ENCODE measurements at places on chromosomes 1 and 21.

DNA sequence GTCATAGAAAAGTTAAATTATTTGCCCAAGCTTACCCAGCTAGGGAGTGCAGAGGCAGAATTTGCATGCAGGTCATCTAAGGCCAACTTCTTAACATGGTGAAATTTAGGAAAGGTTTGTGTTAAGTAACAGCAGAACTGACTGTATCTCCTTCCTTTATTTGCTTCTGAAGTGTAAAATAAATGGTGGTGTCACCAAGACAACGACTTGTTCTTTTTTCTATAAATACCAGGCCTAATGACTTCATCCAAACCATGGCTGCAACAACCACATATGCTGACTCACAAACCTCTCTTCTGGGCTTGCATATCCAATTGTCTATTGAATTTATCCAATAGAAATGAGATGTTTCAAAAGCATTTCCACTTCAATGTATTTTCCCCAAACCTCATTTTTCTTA lies 19.1 kb downstream of the COL24A1 start:
- no peak for DNase-seq

DNA sequence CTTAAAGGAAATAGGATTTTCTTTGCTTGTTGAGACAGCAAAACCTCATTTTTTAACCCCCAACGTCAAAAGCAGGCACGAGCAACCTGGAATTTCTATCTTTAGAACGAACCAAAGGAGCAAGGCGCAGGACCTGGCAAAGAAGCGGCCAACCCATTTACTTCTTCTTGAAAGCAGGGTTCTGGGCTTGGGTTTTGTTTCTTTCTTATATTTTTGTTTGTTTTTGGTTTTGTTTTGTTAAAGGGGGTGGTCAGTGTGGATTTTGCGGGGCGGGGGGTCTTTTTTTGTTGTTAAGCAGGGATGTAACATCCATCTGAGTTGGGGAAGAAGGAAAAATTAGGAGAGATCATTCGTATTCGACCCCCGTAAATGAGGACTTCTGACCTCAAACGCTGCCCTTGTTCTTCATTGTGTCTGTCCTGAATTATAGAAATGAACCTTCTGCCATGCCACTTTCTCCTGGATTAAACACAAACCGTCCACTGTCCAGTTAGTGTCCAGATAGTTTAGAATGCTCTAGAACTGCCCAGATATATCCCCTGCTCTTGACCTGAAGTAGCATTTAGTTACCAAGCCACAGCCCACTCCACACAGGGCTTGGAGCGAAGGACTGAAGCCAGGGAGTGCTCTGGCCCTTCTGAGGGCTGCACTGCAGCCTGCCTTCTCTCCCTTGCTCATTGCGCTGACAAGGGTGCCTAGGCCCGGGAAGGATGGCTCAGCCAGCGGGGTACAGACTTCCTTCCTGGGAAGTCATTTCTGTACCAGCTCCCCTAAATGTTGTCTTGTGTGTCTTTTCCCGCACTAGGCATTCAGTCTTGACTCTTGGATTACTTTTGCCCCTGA lies 909 bp upstream of the APP start:
- no peak for DNase-seq

DNA sequence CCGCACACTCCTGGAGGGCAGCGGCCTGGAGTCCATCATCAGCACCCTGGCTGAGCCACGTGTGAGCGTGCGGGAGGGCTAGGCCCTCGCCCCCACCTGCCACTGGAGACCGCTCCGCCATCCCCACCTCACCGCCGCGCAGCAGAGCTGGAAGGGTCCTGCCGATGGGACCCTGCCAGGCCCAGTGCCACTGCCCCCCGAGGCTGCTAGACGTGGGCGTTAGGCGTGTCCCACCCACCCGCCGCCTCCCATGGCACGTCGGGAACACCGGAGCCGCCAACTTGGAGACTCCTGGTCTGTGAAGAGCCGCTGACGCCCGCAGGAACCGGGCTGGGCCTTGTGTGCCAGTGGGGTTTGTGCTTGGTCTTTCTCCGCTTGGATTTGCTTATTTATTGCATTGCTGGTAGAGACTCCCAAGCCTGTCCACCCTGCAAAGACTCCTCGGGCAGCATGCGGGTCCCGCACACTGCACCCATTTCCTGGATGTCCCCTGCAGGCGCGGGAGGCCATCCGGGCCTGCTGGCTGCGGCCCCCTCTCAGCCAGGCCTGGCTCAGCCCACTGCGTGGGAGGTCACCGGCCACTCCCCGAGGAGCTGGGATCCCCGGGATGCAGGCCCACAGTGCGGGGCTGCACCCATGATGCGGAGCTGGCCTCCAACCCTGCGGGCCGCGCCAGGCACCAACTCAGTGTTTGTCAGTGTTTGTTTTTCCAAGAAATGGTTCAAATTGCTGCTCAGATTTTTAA lies 6.0 kb downstream of the LY9 start:
- DNase-seq: no peak

- DNase-seq: no peak
Measured at GRCh38 chr1:115071012-115071664, 18.2 kb downstream of the TSPAN2 start.

- no peak for DNase-seq
Measured at GRCh38 chr1:220370041-220370700, 97.9 kb upstream of the RAB3GAP2 start.

DNA sequence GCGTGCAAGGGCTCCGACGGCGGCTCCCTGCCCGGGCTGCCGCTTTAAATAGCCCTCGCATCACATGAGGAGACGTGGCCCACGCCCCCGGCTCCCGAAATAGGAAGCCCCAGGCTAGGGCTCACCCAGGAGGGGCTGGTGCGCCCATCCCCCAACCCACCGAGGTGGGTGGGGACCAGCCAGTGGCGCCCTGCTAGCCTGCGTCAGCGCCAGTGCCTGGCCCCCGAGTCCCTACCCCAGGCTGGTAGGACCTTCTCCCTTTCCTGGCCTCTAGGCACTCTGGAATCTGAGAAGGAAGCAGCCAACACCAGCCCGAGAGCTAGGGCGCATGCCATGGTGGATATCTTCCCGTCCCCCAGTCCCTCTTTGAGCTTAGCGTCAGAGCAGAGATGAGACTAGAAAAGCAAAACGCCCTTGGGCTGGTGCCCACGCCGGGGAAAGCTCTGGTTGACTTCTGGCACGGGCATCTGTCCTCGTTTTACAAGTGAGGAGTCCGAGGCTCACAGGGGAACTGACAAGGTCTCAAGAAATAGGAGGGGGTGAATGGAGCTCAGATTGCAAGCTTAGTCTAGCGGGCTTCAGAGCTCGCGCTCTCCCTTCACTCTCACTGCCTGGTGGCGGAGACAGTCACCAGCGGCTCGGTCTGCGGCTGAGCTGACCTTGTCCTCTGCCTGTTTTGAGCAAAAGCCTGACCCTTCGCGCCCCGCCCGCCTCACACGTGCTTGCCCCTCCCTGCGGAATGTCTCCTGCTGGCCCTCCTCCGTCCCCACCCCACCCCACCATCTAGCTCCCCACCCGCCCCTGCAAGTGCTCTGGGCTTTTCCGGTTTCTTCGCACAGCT lies at the start of gene FABP3:
TSS of gene FABP3 (minus strand) at position 21 of the 841 bp plus-strand sequence. CDS start 62 bp downstream, outside the sequence.
- DNase-seq: peak; percentile 97

DNA sequence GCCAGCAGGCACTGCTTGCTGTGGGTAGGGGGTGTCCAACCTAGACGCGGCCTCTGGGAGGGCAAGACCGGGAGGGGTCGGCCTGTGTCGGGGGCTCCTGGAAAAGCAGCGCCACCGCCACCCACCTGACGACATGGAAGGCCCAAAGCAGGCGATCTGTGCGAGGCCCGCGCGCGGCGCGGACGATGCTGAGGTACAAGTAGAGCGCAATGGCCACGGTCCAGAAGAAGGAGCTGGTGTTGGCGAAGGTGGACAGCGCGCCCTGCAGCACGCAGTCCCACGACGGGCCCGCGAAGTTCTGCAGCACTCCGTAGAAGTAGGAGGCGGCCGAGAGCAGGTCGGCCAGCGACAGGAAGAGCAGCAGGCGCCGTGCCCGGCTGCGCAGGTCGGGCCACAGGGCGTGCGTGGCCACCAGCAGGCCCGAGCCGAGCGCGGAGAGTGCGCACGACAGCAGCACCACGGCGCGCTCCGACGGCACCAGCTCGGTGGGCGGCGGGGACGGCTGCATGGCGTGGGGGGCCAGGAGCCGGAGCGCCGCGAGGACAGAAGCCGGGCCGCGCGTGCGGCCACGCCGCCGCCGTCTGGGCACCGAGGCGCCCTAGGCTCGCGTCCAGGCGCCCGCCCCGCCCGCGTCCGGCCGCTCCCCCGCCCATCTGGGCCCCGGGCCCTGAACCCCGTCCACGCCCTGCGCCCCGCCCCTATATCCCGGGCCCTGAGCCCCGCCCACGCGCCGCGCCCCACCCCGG lies at the start of gene GPR157:
TSS of gene GPR157 (minus strand) at position 583 of the 746 bp plus-strand sequence. CDS start at position 508, 75 bp downstream.
- no peak for DNase-seq

- peak; percentile 80 for DNase-seq
Measured at GRCh38 chr1:110780600-110781484, 92.1 kb upstream of the CD53 start.

DNA sequence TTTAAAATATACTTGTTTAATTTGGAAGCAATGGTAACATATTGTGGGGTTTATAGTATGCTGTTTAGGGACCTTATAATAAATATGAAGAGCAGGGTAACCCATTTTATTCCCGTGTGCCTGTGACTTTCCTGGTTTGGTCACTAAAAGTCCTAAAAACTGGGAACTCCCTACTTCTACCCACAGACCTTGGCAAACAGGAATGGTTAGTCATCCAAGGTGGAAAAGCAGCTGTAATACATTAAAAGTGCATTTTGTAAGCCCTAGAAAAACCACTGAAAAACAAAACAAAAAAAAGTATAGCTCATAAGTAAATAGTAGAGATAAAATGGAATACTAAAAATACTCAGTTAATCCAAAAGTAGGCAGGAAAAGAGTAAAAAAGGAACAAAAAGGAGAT lies 538.9 kb downstream of the LMO4 start:
- DNase-seq: no peak

DNA sequence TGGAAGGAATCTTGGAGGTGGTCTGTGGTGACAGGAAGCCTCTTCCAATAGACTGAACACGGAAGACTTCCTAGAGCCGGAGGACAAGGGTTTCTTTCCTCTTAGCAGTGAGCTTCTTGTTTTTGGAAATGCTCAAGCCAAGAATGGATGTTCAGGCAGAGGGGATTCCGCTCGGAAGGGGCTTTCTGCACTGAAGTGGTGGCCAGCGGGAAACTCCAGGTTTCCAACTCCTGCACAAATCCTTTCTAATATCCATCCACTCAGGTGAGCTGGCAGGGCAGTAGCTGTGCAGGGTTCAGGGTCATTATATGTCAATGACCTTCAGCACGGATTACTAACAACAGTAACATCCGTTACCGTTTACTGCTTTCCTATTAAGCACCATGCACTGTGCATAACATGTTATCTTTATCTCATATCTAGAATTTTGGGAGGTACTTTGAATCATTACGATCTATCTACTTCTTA lies 573 bp upstream of the CPT2 start:
- DNase-seq: no peak

DNA sequence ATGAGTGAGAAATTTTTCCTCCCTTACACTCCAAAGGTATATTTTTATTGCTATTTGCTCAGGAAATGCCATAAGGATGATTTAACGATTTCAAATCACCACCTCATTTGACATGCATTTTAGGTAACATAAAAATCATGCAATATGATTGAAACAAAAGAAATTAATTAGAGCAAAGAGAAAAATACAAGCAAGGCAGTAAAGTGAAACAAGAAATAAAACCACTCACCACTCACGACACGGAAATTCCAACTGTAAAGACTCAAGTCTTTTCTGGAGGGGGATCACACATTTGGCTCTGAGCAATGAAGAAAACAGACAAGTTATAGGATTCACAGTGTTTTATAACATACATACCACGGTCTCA lies 86.8 kb upstream of the ARHGAP29 start:
- DNase-seq: no peak

- no peak for DNase-seq
Measured at GRCh38 chr1:204169858-204170257, 3.7 kb upstream of the REN start.

DNA sequence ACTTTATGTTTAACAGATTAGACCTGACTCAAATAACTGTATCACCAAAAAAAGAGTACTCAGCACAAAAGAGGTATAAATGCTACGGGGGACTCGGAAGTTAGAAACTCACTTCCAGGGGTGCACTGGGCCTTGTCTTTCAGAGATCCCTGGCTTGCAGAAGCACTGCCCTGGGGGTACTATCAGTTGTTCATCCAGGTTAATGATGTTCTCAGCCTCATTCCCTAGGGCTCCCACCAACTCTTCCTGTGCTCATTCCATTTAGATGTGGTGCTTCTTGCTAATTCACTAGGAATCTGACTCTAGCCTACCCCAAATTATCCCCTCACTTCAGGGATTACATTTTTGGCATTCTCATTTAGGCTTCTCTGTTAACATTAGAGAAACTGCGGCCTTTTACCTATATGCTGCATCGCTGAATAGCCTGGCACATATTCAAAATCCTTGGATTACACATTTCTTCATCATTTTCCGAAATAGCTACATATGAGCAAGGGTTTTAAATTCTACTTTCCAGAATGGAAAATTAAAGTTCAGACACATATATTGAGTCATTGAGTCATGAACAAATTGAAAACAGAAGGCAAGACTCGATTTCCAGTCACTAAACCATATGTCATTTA lies 338.5 kb downstream of the KCTD3 start:
- no peak for DNase-seq

DNA sequence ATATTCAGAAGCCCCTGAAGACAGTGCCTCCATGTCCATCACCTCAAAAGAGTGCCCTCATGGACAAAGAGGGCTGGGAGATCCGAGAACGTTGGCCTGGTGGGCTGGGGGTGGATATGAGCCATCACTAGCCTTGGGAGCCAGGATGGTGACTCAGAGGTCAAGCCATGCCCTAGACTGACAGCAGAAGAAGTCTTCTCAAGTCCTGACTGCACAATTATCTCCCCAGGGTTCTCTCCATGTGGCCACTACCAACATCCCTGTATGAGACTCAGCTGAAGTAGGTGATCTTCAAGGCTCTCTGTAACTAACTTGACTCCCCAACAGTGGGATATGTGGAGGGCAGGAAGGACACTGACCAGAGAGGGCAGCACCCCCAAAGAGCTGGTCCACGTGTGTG lies 7.1 kb upstream of the USF1 start:
- DNase-seq: no peak
